Forelimb muscle (tissue), 1 donor: ENCODE measurements at places on chromosomes 7 and 10.

- DNase-seq, result no peak
These were observed 23.1 kb upstream of the PPIF start for GRCh38 chr10:79324032-79324695.

- no peak for DNase-seq
These were observed 39.8 kb upstream of the ZNF37A start for GRCh38 chr10:38054361-38054797.

DNA sequence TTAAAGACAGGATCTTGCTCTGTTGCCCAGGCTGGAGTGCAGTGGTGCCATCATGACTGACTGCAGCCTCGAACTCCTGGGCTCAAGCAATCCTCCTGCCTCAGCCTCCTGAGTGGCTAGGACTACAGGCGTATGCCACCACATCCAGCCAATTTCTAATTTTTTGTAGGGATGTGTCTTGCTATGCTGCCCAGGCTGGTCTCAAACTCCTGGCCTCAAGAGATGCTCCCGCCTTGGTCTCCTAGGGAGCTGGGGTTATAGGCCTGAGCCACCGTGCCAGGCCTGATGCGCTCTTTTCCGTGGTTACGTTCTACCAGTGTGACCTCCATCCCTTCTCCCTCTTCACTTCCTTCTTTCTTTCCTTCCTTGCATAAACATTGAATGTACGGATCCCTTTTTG, 34.2 kb upstream of the IL15RA start:
- no peak for DNase-seq

DNA sequence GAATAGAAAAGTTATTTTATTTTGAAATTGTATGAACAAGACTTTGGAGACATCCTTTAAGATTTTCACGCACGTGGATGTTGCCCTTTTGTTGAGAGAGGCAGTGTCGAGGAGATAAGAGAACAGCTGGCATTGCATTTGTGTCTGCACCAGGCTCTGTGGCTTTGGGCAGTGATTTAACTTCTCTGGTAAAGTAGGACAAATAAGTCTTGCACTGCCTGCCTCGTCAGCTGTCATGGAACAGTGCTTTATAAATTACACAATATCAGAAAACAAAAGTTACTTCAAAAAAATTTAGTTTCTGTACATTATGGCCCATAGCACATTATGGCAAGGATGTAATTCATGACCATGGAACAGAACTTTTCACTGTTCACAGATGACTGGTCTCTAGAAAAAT, 20.1 kb downstream of the SNX10 start:
- no peak for DNase-seq

GRCh38 chr7:95598511-95598910, 2.2 kb upstream of the PDK4 start:
- no peak for DNase-seq

DNA sequence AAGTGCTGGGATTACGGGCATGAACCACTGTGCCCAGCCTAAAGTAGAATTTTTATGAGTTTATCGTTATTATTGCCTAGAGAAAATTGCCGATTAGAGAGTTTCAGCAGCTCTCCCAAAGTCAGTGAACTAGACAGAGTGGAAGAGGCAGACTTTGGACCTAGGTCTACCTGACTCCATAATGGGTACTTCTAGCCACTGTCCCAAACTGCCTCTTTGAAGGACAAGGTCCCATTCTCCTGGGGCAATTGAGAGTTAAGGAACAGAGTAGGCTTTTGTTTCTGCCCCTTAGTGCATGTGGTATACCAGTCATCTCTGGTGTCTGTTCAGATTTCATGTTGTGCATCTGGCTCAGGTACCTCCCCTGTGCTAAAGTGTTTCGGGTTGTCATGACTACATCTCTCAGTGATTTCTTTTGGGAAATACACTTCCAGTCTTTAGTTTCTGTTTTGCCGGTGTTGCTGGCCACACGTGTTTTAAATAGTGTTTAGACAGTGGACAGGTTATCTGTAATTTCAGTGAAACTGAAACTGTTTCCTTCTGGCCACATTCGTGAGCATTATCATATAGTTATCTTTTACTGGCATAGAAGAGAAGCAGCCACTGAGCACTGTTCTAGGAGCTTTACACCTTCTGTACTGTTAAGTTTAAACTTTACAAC, 4.7 kb downstream of the TMEM236 start:
- DNase-seq, result no peak

DNA sequence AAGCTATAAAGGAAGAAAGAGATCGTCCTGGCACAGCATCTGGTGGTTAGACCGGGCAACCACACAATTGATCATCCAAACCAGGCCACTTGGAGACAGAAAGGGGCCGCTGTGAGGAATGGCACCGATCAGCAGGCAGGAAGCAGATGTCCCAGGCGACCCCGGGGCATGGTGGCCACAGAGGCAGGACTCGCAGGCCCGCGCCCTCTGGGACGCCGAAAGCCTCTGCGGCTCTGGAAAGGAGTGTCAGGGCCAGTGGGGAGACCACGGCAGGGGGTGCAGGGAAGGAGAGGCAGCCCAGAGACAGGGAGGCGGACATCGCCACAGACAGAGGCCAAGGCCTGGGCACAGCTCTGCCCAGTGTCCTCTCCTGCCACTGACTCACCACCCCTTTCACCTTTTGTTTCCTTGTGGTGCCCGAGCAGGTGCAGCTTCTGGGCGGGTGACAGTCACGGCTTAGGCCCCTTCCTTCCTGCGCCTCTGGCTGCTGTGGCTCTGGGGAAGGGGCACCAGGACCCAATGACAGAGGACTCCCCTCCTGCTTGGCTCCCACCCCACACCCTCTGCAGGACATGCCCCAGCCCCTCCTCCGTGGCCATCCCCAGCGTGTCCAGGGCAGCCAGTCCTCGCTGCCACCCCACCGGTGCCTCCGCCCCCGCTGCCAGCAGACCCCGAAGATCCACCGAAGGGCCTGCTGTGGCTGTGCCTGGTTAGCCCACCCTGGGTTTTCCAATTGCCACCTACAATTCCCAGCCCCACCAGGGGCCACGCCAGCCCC, 10.9 kb downstream of the STK32C start:
- no peak for DNase-seq
